ENCODE measurements at places on chromosomes 11 and 22.

GRCh38 chr22:31106001-31106571 lies 1.3 kb downstream of the SELENOM start:
- no peak for DNase-seq

DNA sequence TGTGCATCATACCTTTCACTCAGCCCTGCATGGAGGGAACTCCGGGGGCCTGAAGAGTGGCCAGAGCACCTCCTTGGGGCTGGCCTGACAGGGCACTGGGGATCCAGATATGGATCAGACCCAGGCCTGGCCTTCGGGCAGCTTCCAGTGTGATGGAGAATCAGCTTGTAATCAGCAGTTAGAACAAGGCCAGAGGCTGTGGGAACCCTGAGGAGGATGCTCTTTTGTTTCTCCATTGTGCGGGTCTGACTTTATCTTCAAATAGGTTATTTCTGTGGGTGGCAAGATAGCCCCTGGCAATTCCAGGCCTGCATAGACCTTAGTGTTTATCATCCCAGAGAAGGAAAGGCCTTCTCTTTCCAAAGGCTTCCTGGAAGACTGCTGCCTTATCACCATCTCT lies 12.3 kb downstream of the DGAT2 start:
- no peak for DNase-seq

- no peak for DNase-seq
Measured at GRCh38 chr11:70325824-70326223, 55.3 kb downstream of the PPFIA1 start.

GRCh38 chr11:2390725-2391151 lies 9.8 kb upstream of the TSSC4 start:
- no peak for DNase-seq

GRCh38 chr11:88281317-88281712 lies 56.2 kb downstream of the CTSC start:
- no peak for DNase-seq

GRCh38 chr11:126716456-126717083 lies 284.0 kb downstream of the KIRREL3 start:
- no peak for DNase-seq

- DNase-seq, result no peak
Measured at GRCh38 chr11:13289081-13289480, 11.5 kb downstream of the BMAL1 start.

DNA sequence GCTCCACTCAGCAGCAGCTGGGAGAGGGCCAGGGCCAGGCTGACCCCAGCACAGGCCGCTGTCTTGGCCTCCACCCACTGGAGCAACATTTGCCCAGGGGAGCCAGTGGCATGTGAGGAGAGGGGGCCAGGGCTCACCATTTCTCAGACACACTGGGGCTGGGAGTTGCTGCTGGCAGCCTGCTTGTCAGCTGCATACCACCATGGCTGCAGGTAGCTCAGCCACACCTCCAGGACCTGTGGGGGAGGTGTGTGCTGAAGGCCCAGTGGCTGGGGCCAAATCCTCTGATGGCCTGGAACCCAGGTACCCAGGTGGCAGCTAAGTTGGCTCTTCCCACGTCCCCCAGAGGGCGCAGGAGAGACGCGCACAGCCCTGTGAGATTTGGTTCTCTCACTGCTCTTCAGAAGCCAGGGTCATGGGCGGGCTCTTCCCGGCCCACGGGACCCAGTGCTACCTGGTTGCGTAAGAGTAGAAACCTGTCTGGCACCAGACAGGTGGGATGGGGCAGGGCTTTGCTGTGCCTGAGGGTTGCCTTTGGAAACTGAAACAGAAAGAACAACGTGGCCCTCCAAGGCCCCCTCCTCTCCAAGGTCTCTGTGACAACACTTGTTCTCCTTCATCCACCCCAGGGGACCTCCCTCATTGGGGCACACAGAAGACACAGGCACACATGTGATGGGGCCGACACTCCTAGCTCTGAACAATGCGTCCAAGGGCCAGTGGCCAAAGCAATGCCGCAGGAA lies 98.8 kb downstream of the MED15 start:
- DNase-seq, result peak; percentile 41

DNA sequence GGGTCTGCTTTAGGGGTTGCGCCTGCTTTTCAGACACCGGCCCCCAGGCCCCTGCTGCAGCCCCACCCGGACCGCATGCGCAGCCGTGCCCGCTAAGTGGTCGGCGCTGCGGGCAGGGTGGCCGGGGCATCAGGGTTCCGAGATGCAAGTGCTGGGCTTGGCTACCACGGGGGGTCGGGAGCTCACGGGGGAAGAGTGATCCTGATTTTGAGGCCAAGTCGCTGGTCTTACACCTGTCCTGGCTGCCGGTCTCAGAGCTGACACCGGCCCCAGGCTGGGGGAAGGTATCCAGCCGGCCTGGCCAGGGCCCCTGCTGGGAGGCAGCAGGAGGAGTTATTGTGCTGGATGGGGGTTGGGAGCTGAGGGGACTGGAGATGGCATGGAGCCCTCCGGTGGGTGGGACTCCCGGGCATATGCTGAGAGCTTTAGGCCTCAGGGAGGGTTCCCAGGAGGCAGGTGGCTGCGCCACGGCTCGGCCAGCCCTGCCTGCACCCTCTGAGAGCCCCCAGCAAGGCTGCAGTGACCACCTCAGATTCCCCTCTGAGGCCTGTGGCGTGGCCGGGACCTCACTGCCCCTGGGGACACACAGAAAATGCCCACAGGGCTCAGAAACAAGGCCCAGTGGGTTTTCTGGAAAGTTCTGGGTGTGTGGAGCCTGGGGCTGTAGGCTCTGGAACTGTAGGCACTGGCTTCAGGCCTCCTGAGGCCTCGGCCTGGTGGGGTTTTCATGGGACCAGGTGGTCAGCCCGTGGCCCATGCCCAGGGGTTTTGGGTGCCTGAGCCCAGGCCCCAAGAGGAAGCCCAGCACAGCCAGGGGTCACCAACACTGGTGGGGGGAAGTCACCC lies 4.4 kb upstream of the MUC5AC start:
- DNase-seq, result no peak

DNA sequence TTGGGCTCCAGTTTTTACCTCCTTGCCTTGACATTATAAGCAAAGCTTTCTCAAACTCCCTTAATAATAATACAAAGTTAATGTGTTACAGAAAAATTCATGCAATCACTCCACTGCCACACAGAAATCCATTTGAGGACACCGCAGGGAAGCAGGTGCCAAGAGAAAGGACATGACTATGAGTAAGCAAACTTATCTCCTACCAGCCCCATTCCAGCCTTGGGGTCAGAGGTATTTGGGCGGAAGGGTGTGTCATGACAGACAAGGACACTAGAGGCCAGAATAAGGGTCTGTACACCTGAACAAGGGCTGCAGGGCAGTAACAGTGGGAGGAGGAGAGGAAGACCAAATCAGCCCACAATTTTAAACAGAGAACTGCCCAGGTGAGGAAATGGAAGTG lies 5.9 kb downstream of the GNG3 start:
- no peak for DNase-seq

DNA sequence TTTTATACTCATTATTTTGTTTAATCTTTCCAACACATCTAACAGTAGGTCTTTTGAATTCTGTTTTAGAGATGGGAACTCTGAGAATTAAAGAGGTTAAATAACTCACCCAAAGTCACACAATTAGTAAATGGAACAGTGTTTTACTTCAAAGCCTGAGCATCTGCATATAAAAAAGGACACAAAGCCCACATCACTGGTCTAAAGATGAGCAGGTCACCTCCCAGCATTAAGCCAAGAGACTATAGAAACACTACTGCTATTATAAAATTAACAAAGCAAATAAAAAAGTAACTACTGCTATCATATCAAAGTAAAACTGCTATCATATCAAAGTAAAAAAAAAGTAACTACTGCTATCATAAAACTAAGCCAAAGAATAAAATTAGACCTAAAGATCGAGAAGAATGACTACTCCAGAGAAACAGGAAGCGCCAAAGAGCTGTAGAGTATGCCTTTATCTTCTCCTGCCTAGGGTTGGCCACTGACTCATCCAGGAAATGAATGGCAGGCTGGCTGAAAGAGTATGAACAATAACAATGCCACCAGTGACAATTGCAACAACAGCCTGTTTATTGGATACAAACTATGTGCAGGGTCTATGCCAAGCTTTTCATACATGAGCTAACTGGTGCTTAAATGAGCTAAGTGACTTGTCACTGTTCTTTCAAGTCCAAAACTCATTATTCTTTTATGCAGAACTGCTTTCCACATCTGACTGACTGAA lies 1153.0 kb upstream of the TENM4 start:
- no peak for DNase-seq

DNA sequence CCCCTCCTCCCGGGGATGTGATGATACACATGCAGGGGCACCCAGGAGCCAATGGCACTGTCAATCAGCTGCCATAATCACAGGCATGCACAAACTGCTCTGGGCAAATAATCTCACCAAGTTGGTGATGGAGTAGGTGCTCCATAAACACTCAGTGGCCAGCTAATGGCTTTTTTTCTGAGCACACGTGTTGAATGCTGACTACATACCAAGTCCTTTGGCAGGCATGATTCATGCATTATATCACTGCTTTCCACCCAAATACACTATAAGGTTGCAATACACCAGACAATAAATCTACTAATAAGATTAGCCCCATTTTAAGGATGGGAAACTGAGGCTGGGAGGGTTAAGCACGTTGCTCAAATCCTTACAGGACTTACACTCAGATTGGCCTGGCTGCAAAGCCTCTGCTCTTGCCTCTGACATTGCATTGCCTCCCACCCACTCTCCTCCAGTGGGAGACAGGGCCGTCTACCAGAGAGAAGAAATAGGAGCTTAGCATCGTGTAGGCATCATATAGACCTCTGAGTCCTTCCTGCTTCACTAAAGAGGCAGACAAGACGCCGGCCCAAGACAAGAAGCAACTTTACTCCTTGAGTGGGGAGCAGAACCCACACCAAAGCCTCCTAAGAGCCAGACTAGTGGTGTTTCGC lies 32.7 kb upstream of the ACCSL start:
- DNase-seq, result no peak

- DNase-seq, result no peak
Measured at GRCh38 chr11:28384418-28384817, 276.2 kb downstream of the METTL15 start.

- DNase-seq, result no peak
Measured at GRCh38 chr11:77026221-77026620, 8.0 kb upstream of the B3GNT6 start.

DNA sequence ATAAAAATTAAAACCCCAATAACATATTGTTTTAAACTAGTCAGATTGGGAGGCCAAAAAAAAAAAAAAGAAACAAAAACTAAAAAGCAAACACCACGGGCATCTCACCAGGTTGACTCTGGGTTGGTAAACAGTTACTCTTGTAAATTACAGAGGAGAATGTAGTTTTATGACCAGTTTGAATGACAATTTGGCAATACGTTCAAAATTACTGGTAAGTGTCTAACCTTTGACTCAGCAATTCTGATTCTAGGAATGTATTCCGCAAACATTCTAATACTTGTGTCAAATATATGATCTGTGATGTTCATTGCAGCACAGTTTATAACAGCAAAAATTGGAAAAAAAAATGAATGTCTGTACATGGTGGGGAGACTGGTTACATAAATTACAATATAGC lies 1376.0 kb downstream of the TBC1D22A start:
- no peak for DNase-seq

DNA sequence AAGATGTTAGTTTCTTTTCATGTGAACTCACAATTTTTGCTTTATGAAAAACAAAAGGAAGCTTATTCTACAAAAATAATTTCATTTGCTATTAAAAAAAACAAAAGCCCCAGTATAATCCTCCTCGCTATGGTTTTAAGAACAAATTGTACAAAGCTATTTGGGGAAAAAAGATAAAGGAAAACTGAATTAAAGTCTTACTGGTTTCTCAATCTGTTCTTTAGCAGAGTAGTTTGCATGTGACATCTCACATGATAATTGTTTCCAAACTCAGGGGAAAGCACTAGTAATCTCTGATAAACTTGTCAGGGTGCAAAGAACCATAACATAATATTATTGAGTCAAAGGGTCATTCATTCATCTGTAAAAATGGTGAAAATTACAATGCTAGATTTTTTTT lies 2.9 kb upstream of the DDI1 start:
- no peak for DNase-seq

DNA sequence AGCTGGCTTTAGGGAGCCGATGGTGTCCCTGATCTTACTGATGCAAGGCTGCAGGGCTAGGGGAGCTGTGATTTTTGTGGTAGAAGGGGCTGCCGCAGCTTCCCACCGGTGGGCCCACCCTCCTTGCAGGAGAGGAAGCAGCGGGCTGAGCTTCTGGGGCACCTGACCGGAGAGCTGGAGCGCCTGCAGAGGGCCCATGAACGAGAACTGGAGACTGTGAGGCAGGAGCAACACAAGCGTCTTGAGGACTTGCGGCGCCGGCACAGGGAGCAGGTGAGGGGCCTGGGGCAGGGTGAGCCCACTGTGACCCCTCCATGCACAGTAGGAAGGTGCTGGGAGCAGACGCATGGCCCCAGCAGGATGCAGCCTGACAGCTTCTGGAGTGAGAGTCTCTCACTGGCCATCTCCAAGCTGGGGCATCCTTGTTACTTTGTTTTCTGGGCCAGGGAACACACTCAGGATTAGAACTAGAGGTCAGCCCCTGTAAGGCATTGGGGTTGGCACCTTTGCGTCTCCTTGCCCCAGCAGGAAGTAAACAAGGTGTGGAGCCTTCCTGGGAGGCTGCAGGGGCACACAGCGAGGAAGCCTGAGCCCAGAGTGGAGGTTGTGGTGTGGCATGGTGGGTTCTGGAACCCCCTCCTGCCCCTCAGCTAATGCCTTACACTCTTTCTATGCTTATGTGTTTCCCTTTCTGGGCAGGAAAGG lies 66.7 kb downstream of the CEP164 start:
- no peak for DNase-seq

DNA sequence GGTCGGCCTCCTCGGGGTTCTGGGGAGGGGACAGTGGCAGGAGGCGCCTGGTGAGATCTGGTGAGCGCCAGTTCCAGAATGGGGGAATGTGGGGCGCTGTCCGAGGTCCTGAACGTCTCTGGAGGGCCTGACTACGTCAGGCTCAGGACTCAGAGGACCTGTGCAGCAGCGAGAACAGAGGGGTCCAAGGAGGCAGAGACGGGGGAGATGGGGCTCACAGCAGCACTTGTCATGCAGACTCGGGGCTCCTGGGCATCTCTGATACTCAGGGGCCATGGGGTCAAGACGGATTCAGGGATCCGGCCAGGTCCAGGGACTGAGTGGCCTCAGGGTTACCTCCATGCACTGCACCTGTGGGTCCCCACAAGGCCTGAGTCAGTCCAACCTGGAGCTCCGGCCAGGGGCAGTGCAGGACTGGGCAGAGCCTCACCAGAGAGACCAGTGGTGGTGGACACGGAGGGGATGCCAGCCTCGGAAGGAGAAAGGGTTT lies 92.2 kb downstream of the BRD1 start:
- DNase-seq, result no peak

- no peak for DNase-seq
Measured at GRCh38 chr22:48175721-48176120, 1413.3 kb downstream of the TBC1D22A start.
